Iris pigment epithelial cell (primary cell): ENCODE measurements at places on chromosomes 1 and 21.
A peak's percentile ranks its signal among the peaks of the same experiment; 100 is the strongest.

DNA sequence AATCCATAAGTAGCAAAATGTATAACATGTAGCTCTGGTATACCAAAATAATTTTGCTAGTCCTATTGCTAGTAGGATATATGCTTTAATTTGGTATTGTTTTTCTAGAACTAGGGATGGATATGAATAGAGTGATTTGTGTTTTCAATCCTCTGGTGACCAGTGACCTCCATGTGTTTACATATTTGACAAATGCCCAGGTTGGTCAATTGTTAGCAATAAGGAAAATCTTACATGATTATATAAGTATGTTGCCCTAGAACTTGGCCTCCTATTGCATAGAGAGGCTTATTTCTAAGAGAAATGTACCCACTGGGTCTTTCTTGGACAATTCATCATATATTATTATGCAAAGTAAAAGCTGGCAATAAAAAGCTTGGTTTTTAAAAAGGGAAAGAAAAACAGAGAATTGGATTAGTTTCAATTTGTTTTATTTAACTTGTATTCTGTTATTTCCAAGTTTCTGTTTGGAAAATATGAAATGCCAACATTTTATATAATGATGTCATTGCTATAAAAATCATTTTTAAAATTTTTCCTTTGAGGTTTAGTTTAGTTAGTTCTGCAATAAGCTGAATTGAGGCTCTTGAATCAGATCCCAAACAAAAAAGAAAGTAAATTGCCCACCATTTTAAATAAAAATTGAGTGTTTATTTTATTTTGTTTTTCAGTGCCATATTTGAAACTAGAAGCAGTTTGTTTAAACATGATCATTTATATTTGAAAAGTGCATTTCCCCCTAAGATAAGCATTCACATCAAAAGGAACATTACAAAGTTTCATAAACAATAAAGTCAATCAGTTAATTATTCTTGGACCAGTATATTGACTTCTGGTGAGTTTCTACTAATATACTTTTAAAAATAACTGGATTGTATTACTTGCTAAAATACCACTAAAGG, 210.9 kb downstream of the ZC3H11B start:
- no peak for DNase-seq

- DNase-seq, result no peak
Measured at GRCh38 chr1:41471658-41472057, 12.8 kb downstream of the EDN2 start.

GRCh38 chr21:33543505-33544129, 779 bp downstream of the SON start:
- DNase-seq, result peak; percentile 59

DNA sequence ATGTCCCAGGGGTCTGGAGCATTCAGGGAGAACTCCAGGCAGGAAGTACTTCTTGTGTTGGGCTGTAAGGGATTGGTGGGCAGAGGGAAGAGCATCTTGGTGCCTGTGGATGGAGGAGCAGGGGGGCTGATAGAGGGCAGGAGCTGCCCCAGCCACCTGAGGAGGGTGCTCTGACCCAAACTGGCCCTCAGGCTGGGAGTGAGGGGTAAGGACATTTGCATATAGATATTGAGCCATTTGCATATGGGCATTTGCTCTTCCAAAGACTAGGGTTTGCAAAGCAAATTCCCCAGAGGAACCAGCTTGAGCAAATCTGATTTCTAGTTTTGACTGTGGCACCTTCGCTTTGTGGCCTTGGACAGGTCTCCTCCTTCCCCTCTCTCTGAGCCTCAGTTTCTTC, 18.2 kb downstream of the ZNF362 start:
- DNase-seq, result no peak

- no peak for DNase-seq
Measured at GRCh38 chr1:153778051-153778823, 3.0 kb downstream of the SLC27A3 start.

- no peak for DNase-seq
Measured at GRCh38 chr1:198906739-198907422, 268.0 kb downstream of the PTPRC start.

DNA sequence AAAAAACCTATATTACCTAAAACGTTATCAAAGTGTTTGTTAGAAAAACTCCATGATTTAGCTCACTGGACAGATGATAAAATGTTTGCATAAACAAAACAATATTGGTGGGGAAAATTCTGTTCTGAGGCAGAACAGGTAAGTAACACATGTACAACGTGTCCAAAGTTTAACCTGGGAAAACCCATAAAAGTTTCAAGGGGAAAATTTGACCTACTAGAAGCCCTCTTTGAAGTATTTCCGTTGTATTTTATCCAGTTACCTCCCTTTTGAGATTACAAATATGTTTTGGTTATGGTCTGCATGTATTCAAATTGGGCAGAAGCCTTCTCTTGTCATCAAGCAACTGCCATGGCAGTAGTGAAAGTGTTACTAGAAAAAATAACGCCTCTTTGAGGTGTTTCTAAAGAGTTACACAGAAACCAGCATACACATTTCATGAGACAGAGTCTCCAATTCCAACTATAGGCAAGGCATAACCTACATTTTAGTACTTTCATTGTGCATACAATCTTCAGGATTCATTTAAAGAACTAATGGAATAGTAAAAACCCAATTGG, 58.0 kb upstream of the PDC start:
- no peak for DNase-seq

GRCh38 chr1:235980976-235981375, 83.9 kb downstream of the NID1 start:
- no peak for DNase-seq

DNA sequence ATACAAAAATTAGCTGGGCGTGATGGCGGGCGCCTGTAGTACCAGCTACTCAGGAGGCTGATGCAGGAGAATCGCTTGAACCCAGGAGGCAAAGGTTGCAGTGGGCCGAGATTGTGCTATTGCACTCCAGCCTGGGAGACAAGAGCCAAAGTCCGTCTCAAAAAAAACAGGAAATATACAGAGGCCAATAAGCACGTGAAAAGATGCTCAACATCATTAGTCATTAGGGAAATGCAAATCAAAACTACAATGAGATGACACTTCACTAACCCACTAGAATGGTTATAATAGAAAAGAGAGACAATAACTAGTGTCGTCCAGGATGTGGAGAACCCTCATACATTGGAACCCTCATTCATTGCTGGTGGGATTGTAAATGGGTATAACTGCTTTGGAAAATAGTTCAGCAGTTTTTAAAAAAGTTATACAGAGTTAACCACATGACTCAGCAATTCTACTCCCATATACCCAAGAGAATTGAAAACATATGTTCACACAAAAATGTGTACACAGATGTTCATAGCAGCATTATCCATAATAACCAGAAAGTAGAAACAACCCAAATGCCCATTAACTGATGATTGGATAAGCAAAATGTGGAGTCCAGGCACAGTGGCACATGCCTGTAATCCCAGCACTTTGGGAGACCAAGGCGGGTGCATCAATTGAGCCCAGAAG, 6.4 kb upstream of the E2F2 start:
- no peak for DNase-seq

DNA sequence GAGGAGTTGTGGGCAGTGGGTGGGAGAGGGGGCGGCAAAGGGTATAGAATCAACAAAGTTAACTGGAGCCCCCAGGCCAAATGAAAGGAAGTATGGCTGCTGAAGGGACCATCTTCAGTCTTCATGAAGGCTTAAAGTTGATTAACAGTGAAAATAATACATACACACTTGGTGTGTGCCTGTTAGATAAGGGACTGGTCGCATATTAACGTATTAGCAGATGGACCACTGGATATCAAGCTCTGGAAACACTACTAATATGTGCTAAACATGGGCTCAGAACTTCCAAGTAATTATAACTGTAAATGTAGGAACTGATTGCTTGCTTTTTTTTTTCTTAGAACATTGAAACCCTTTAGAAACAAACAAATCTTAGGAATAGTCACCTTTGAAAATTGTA, 224.7 kb upstream of the KIAA0040 start:
- no peak for DNase-seq

- no peak for DNase-seq
Measured at GRCh38 chr1:23553231-23554126, 5.8 kb downstream of the ID3 start.
